ENCODE measurements at places on chromosomes 2 and 18. TPM values are rescaled to one million over a fixed set of nuclear protein-coding genes. Genes with fewer than 3 reads are reported as not detected.

ARPC2 gene
- 742 TPM for total RNA-seq

PAX8 gene
- 2.1 TPM for total RNA-seq

PRSS56 gene
- not detected for total RNA-seq

LINC00305 gene
- total RNA-seq, result not detected

NT5DC4 gene
- total RNA-seq, result not detected

SOX11 gene
- not detected for total RNA-seq

KCNG2 gene
- total RNA-seq, result not detected

ERMN gene
- 3.7 TPM for total RNA-seq

KRTCAP3 gene
- total RNA-seq, result 4.5 TPM

CFC1 gene
- total RNA-seq, result not detected

CRYGD gene
- total RNA-seq, result not detected

RNF181 gene
- total RNA-seq, result 110 TPM

PCARE gene
- not detected for total RNA-seq

CAPG gene
- total RNA-seq, result 211 TPM

RAB6C gene
- 0.18 TPM for total RNA-seq

ASIC4 gene
- total RNA-seq, result not detected

SALL3 gene
- not detected for total RNA-seq

INSIG2 gene
- total RNA-seq, result 21.7 TPM

CD8B2 gene
- total RNA-seq, result 3.7 TPM

LGALSL gene
- 1.3 TPM for total RNA-seq

MRPL44 gene
- 34.9 TPM for total RNA-seq

SLC4A1AP gene
- 27.8 TPM for total RNA-seq

ALK gene
- total RNA-seq, result not detected

GATA6 gene
- not detected for total RNA-seq

AQP12B gene
- not detected for total RNA-seq

MBD1 gene
- total RNA-seq, result 106 TPM

RAD51AP2 gene
- not detected for total RNA-seq

STAT1 gene
- 515 TPM for total RNA-seq

DBI gene
- total RNA-seq, result 151 TPM

LYG1 gene
- total RNA-seq, result 0.98 TPM

MPHOSPH10 gene
- total RNA-seq, result 24.2 TPM

ZRANB3 gene
- total RNA-seq, result 7.6 TPM

TIA1 gene
- total RNA-seq, result 131 TPM

DIPK1C gene
- total RNA-seq, result not detected

PSMG2 gene
- total RNA-seq, result 106 TPM

Measured in activated CD8-positive, alpha-beta memory T cell treated with anti-CD3 and anti-CD28 coated beads, Interleukin-2, amount 10 ng/mL, durations not matched to agents 7 days and 5 days (primary cell).